Thymus (tissue), 14 donors: ENCODE measurements at places on chromosomes 7 and 10. TPM values are rescaled to one million over a fixed set of nuclear protein-coding genes. Genes with fewer than 3 reads are reported as not detected.

DNA sequence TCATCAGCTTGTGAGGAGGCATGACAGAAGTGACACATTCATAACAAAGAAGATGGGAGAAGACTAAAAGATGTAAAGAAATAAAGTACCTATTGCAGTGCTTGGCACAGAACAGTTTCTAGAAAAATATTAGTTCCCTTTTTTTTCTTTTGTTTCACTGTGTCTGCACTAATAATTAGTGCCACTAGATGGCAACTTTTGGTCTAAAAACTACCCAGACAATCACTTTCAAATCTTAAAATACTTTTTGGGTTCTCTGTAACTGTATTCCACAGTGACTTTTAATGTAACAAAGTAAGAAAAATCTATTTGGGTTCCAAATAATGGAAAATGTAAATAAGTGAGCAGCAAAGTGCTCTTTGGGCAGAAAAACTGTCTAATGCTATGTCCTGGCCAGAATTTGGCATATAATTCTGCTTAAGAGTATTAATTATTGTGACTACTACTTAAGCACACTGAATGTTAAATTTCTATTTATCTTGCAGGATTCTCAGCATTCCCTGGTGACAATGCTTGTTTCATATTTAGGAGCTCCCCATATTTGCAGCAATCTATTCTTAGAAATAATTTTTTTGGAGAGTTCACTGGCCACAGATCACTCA lies 134.8 kb upstream of the KIF5B start:
- DNase-seq = peak; percentile 16

Gene PRKG1
- 2.5 TPM for polyA plus RNA-seq

DNA sequence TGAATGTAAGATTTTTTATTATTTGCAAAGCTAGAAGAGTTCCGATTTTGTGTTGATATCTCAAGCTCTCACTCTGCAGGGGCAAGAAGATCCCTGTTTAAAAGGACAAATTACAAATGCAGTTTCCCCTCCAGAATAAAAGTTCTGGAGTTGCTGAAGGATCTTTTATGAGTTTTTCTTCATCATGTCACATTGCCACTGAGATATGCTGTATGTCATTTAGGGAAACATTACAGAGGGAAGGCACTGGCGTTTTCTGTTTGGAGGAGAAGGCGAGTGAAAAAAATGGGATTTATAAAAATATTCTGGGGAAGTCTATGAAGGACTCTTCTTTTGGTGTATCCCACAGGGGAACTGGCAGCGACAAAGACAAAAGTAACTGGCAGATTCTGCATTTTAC lies 57.4 kb downstream of the POU6F2 start:
- DNase-seq = no peak

- DNase-seq = no peak
Observed at GRCh38 chr10:118311505-118311904, 30.6 kb downstream of the FAM204A start.

Gene GPR37
- polyA plus RNA-seq = 1.1 TPM

GRCh38 chr10:98423691-98424120 lies 8.7 kb upstream of the PYROXD2 start:
- no peak for DNase-seq

Gene CACNA2D1
- 5.7 TPM for polyA plus RNA-seq

Gene CH25H
- polyA plus RNA-seq = 23.8 TPM

Gene HECW1
- 0.23 TPM for polyA plus RNA-seq

DNA sequence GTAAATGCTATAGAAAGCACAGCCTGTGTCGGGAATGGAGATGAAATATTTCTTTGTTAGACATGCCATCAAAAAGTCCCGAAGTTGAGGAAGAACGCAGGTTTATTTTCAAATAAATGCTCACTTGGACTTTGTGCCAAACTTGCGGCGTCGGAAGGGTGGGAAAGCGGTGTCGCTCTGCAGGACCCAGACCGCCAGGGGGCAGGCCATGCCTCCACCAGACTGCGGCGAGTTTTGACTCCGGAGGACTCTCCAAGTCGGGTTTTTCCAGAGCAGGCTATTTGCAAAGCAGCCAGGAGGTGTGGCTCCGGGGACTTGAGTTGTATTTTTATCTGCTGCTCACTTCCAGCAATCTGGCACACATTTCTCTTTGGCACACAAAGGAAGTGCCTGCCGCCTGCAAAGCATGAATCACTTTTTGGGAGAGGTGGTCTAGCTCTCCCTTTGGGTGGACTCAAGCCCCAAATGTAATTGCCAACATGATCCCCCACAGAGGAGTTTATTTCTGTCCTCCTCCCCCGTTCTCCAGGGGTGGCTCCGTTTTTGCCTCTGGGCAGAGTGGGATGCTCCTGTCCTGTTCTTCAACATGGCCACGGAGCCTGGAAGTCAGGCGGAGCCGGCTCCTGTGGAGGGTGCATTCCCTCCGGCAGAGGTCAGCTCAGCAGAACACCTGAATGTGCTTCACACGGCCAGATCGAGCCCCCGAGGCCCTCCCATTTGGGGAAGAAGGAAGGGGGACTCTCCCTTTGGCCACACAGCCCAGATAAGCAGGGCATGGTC lies 82.3 kb upstream of the GPR26 start:
- DNase-seq = peak; percentile 32

DNA sequence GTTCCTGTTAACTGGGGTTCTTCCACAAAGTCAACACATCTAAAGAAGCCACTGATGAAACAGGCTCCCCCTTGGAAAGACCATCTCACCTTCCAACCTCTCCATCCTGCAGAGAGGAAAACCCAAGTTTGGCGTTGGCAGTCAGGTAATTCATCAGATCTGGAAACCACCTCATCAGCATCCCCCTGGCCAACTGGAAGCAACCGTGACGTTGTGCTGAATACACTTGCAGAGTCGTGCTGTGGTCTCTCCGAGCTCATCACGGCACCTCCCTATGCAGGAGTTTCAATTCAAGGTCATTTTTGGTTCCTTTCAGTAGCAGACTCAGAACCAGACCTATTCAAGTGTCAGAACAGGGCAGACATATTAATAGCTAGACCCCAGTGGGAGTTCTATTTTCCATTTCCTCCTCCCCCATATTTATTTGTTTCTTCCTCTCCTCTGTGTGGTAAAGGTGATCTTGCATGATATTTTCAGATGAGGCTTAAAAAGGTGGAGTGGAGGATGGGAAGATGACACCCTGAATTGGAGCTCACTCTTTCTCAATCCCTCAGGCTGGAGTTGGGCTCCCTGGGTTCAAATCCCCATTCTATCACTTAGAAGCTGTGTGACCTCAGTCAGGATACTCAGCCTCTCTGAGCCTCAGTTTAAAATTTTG lies 149.1 kb upstream of the ADO start:
- no peak for DNase-seq
